H9 (cell line): ENCODE measurements at places on chromosomes 13 and 19. TPM values are rescaled to one million over a fixed set of nuclear protein-coding genes. Genes with fewer than 3 reads are reported as not detected.

Gene NKPD1
- 0.17 and 0.46 TPM in 2 replicates for total RNA-seq

Gene IGFLR1
- total RNA-seq, result 2.9 and 3.2 TPM in 2 replicates

Gene COL5A3
- 0.70 and 0.72 TPM in 2 replicates for total RNA-seq

- DNase-seq, result no peak
- H3K4me1 ChIP-seq, result no peaks in the 10 kb centered on the region
- H3K27ac ChIP-seq, result no peak overlapping the region
- H3K27me3 ChIP-seq, result no peaks in the 10 kb centered on the region
- peaks cover 5% of the 10 kb centered on the region for H3K36me3 ChIP-seq
Measured at GRCh38 chr13:62643007-62643483, 1227.4 kb upstream of the PCDH20 start.

Gene ONECUT3
- 0.04 and 0.07 TPM in 2 replicates for total RNA-seq

DNA sequence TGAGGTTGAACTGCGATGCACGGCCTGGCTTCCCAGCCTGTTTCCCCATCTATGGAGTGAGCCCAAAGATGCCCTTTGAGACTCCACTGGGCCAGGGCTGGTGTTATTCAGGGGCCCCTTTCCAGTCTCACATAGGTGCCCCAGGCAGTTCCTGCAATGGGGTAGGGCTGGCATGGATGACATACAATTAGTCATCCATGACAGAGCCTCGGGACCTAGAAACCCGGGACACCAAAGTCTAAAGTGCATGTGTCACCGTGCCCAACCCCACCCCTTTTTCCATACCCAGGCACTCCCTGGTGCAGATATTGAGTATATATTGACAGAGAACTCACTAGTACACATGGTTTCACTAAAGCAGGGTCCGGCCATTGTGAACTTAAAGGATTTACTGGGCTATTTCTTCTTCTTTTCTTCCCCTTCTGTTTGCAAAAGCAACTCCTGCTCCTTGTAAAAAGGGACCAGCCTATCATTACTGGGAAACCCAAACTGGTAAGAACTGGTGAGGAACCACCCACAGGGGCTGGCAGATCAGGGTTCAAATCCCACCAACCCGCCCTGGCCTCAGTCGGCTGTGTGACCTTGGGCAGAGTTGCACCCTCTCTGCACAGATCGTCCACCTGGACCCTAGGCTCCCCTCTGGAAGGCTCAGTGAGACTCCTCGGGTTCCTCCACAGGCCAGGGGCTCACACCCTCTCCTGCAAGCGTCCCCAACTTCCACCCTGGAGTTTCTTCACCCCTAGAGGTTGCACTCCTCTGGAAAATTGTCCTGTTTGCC is 2.7 kb downstream of the B3GNT3 start:
- H3K36me3 ChIP-seq, result no peaks in the 10 kb centered on the region
- no peak overlapping the region for H3K27ac ChIP-seq
- no peaks in the 10 kb centered on the region for H3K4me1 ChIP-seq
- no peaks in the 10 kb centered on the region; the same call in 1 of the 2 replicates for H3K27me3 ChIP-seq

DNA sequence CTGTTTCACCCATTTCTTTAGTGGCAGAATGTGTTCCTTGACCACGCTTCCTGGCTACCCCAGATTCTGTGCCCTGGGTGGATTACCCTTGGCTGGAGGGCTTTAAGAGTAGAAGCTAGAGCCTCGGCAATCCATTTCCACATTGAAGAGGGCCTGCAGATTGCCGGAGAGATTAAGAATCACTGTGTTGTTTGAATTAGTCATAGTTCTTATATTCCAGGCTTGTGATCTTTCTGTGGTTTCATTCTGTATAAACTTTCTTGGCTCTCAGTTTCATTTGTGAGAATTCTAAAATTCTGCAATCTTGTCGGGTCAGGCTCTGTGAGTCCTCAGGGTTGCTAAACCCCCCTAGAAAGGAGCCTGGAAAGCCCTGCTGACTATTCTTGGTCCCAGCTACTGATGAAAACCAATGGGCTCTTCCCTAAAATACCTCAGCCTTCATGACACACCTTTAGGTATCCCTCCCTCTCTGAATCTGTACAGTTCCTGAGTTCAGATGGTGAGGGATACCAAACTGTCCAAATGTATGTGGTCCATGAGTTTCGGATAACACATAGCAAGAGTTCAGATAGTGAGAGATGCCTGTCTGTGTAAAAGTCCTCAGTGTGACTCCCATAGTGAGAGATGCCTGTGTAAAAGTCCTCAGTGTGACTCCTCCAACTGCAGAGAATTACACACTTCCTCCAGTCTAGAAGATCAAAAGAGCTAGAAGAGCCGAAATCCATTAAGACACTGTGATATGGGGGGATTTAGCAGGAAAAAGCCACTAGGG is 4.3 kb downstream of the PHF11 start:
- no peaks in the 10 kb centered on the region for H3K4me1 ChIP-seq
- H3K4me3 ChIP-seq, result no peak overlapping the region
- peaks cover 6% of the 10 kb centered on the region for H3K36me3 ChIP-seq
- no peaks in the 10 kb centered on the region for H3K27me3 ChIP-seq

DNA sequence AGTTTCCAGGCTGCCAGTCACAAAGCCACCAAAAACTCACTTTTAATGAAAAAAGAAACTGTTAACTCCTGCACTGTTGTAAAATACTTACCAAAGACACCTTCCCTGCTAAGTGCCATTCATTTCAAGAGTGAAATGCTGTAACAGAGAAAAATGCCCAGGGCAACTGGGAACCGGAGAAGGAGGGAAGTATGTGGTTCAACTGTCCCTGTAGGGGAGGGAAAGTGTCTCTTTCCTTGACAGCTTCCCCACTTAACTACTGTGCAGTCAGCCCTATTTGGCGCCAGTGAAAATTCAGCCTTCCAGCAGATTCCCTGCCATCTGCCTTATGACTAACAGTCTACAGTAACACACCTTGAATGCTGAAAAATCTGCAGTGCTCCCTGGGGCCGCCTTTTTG is 789.0 kb downstream of the DIAPH3 start:
- no peak overlapping the region for H3K4me3 ChIP-seq
- DNase-seq, result no peak
- no peak overlapping the region for H3K27ac ChIP-seq
- peaks cover 4% of the 10 kb centered on the region; the same call in 1 of the 2 replicates for H3K4me1 ChIP-seq

- H3K27ac ChIP-seq, result no peak overlapping the region
- H3K4me1 ChIP-seq, result peaks cover 2% of the 10 kb centered on the region; the same call in 1 of the 2 replicates
- no peak overlapping the region for H3K4me3 ChIP-seq
- no peaks in the 10 kb centered on the region for H3K27me3 ChIP-seq
Measured at GRCh38 chr13:30065181-30065580, 214.8 kb upstream of the UBL3 start.

- H3K27me3 ChIP-seq, result no peaks in the 10 kb centered on the region
- no peak overlapping the region for H3K27ac ChIP-seq
- no peak overlapping the region for H3K4me3 ChIP-seq
- H3K4me1 ChIP-seq, result peaks cover 8% of the 10 kb centered on the region; the same call in 1 of the 2 replicates
Measured at GRCh38 chr13:52002361-52002760, 8.9 kb downstream of the ATP7B start.

GRCh38 chr13:105804561-105805190 is 730.8 kb downstream of the EFNB2 start:
- H3K4me3 ChIP-seq, result no peak overlapping the region
- no peaks in the 10 kb centered on the region for H3K27me3 ChIP-seq
- DNase-seq, result no peak

GRCh38 chr19:53647792-53648191 is 16.0 kb downstream of the DPRX start:
- H3K27ac ChIP-seq, result no peak overlapping the region
- no peak overlapping the region for H3K4me3 ChIP-seq
- no peak for DNase-seq
- no peaks in the 10 kb centered on the region for H3K27me3 ChIP-seq

DNA sequence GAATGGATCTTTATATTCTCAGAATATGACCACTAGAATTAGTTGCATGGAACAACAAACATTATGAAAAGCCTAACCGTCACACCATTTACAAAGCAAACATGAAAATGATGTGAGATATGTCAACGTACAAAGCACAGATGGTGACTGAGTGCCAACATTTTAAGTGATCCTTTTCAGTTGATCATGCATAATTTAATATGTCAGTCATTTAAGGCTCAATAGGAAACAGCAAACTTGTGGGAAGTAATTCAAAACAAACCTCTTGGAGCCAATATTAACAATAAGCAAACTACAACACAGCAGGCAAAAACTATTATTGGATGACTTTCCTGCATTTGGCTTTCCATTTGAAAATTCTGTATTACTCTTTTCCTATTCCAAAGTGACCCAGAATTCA is 277.6 kb downstream of the SLITRK6 start:
- H3K4me1 ChIP-seq, result no peaks in the 10 kb centered on the region
- no peaks in the 10 kb centered on the region for H3K27me3 ChIP-seq
- no peak for DNase-seq
- no peaks in the 10 kb centered on the region for H3K36me3 ChIP-seq

DNA sequence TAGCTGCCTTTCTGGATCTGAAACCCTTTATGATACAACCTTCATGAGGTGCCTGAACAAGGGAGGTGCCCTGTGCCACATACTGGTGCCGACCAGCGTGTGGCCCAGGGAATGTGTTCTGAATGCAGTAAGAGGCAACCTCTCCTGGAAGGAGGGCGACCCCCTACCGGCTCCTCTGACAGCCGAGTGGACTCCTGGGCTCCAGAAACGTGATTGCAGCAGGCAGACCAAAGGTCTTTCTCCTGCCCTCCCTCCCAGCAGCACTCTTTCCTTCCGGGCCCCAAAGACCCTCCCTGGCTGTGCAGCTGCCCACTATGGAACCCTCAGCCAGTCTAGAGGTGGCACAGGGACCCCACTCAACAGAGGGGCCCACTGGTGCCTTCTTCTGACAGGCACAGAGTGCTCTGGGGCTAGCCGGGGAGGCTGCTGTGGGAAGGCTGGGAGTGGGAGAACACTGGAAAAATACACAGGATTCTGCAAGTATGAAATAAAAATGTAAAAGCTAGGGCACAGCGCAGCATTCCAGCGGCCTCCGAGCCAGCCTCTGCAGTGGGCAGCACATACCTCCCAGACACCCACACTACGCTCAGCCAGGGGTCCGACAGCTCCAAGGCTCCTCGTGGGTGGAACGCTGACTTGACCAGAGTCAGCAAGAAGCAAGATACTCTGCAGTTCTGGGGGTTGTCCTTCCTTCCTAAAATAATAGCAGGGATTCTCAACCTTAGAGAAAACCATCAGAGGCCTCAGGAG is 14.9 kb downstream of the SH3GL1 start:
- no peaks in the 10 kb centered on the region; the same call in 1 of the 2 replicates for H3K4me1 ChIP-seq
- no peak overlapping the region for H3K27ac ChIP-seq
- no peak overlapping the region for H3K4me3 ChIP-seq
- peaks cover 5% of the 10 kb centered on the region; the same call in 1 of the 2 replicates for H3K36me3 ChIP-seq
- no peak for DNase-seq
- no peaks in the 10 kb centered on the region for H3K27me3 ChIP-seq

Gene KBTBD7
- total RNA-seq, result 12.9 TPM in 2 replicates

GRCh38 chr19:35708391-35708790 is 4.0 kb downstream of the ZBTB32 start:
- DNase-seq, result no peak
- no peak overlapping the region for H3K4me3 ChIP-seq
- H3K36me3 ChIP-seq, result peaks cover 11% of the 10 kb centered on the region
- no peak overlapping the region for H3K27ac ChIP-seq
- no peaks in the 10 kb centered on the region for H3K27me3 ChIP-seq

Gene CD33
- 0.09 and 0.35 TPM in 2 replicates for total RNA-seq

DNA sequence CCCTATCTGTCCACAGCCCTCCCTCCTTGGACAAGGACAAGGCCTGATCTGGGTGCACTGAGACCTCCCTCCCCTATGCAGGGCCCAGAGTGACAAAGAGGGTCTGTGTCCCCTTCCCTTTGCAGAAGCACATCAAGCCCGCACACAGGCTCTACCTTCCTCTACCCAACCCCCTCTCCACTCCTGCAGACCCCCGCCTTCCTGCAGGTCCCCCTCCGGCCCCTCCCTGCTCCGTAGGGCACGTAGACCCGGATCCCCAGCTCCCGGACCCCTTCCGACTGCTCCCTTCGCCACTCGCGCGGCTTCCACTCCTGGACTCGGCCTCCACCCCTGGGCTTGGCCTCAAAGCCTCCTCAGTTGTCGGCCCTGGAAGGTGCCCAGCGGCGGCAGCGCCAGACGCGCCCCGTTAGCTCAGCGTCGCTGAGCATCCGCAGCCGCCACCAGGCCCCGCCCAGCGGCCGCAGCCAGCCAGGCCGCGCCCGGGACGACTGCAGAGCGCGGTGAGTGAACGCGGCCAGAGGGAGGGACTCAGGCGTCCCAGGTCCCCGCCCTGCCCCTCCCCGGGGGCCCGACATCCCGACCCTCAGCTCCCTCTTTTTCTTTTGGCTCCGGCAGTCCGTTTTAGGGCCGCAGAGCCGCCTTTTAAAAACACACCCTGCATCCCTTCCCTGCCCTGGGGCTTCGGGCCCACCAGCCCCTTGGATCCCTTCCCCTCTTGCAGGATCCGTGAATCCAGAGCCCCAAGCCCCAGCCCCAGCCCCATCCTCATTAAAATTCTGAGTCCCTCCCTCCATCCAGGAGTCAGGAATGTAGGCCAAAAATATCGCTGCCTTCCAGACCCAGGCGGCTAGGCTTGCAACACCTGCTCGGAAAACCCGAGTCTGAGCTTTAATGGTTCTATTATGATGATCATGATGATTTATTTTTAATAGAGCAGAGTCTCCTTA is 1.5 kb upstream of the MYADM start:
- peak overlapping the region; percentile 92 for H3K4me3 ChIP-seq
- H3K27me3 ChIP-seq, result no peaks in the 10 kb centered on the region
- H3K36me3 ChIP-seq, result peaks cover 7% of the 10 kb centered on the region
- H3K4me1 ChIP-seq, result peaks cover 2% of the 10 kb centered on the region; the same call in 1 of the 2 replicates
- H3K27ac ChIP-seq, result peak overlapping the region; percentile 96
- DNase-seq, result peak; percentile 78

DNA sequence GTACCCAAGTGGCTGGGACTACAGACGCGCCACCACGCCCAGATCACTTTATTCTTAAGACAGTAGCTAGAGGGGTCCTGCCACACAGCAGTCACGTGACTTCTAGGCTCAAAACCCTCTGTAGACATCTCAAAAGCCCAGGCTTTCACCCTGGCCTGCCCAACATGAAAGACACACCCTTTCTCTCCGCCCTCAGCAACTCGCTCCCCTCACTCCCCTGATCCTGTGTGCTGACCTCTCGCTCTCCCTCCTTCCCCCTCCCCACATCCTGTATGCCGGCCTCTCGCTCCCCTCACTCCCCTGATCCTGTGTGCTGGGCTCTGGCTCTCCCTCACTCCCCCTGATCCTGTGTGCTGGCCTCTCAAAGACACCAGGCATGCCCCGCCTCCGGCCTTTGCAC is 77.4 kb downstream of the SLC15A1 start:
- H3K27me3 ChIP-seq, result no peaks in the 10 kb centered on the region; the same call in 1 of the 2 replicates
- no peak overlapping the region for H3K4me3 ChIP-seq
- peak; percentile 49 for DNase-seq
- H3K36me3 ChIP-seq, result no peaks in the 10 kb centered on the region
- peaks cover 4% of the 10 kb centered on the region; the same call in 1 of the 2 replicates for H3K4me1 ChIP-seq

GRCh38 chr19:41917676-41918075 is 10.6 kb downstream of the ERFL start:
- H3K4me1 ChIP-seq, result no peaks in the 10 kb centered on the region; the same call in 1 of the 2 replicates
- peaks cover 92% of the 10 kb centered on the region for H3K27me3 ChIP-seq
- no peaks in the 10 kb centered on the region for H3K36me3 ChIP-seq
- H3K27ac ChIP-seq, result no peak overlapping the region
- no peak overlapping the region for H3K4me3 ChIP-seq

- no peak for DNase-seq
- H3K36me3 ChIP-seq, result no peaks in the 10 kb centered on the region; the same call in 2 of the 3 replicates
- H3K27me3 ChIP-seq, result peaks cover 4% of the 10 kb centered on the region
- no peak overlapping the region for H3K27ac ChIP-seq
- H3K4me3 ChIP-seq, result no peak overlapping the region
Measured at GRCh38 chr19:10013834-10014618, 743 bp downstream of the RDH8 start.
